Left kidney (tissue), 8 donors: ENCODE measurements at places on chromosomes 3 and 15.

DNA sequence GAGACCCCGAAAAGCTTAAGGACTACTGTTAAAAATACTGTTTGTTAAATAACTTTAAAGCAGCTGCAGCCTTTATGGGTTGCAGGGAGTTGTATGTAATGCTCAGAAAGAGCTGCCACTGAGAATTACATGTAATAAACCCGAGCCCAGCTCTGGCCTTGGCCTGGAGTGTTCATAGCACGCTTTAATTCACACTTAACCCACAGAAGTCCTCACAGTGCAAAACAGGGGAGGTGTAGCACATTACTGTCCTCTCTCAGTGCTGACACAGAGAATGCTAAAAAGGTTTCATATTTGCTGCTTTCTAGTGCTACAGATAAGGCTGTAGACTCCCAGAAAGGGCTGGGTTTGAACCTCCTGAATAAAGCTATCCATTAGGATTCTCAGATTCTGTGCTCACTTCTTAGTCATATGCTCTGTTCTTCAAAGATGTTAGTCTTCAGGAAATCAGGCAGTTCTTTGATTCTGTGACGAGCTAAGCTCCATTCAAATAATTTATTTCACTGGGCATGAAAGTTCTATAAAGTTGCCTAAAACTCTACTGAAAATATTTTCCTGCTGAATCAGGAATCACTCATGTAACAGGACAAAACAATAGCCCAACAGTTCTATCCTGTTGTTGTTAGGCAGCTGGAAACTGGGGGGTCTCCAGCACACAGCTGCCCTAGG lies 108.0 kb downstream of the SENP2 start:
- no peak for DNase-seq

DNA sequence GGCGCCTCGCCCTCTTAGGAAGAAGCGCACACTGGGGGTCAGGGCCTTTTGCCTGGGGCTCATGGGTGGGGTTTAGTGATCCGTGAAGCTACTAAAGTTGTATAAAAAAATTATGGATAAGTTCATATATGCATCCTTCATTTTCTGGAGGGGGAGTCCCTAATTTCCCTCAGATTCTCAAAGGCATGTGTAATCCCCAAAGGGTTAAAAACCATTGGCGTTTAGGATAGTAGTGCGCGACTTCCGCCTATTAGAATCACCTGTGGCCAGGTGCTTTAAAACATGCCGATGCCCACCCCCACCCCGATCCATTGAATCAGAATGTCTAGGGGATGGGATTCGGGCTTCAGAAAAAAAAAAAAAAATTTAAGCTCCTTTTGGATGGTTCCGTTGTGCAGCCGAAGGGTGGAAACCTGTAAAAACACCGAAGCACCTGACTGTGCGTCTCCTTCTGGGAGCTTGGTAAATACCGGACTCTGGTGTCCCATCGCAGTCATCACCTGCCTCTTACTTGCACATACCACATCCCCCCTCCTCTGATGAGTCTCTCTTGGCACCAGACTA lies 570 bp downstream of the APH1B start:
- no peak for DNase-seq

DNA sequence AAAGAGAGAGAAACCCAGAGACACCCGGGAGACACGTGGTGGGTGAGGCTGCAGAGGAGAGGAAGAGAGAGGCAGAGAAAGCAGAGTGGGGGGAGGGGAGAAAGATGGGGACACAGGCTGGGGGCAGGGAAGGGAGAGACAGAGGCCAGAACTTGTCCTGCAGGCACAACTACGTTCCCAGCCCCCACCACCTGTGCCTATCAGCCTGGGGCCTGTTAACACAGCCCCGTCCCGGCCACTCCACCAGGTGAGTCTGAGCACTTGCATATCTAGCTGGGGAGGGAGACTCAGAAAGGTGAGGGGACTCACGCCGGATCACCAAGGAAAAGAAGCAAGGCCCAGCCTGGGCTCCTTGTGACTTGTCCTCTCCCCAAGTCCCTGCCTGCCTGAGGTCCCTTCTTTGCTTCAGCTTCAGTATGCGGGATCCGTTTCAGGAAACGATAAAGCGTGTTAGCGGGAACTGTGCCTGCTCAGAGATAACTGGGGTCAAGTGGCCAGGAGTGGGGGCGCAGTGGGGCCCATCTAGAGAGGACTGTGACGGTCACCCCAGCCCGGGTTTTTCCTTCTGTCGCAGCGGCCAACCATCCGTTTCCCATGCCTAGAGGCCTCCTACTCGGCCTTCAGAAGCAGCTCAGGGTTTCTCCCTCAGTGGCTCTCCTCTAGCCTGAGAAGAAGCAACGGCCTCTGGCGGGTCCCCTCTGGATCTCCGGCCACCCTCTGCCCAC lies 10.3 kb downstream of the LINGO1 start:
- no peak for DNase-seq

GRCh38 chr15:66306381-66306780 lies 13.0 kb downstream of the DIS3L start:
- DNase-seq: no peak
